ENCODE measurements at places on chromosomes 16 and 17.

GRCh38 chr16:88505405-88506082, 52.5 kb downstream of the ZFPM1 start:
- DNase-seq, result no peak

DNA sequence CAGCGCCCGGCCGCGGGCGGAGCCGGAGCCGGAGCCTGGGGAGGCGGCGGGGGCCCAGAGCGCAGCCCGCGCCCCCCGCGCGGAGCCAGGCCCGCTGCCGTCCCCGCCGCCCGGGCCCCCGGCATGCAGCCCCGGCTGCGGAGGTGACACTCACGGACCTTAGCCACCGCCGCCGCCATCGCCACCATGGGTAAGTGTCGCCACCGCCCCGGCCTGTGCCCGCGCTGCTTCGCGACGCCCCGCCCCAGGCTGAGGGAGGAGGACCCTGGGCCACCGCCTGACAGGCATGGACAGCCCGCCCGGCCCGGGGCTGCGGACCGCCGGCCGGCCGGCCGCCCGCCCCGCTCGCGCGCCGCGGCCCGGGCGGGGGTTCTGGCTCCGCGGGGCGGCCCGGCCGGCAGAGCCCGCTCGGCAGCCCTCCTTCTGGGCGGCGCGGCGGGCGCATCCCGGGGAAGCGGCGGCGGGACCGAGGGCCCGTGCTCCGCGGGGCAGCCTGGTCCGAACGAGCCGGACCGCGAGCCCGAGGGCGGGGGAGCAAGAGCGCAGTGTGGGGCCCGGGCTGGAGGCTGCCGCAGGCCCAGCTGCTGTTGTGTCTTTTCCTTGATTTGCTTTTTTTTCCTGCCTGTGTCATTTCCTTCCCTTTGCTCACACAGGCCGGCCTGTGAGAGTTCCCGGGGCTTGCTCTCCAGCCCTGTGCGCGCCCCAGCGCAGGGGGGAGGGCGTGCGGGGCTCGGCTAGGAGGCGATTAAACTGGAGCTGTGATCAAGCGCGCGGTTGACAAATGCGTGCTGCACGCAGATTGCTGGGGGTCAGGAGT, 565 bp downstream of the MAP3K3 start:
- peak; percentile 59 for DNase-seq

DNA sequence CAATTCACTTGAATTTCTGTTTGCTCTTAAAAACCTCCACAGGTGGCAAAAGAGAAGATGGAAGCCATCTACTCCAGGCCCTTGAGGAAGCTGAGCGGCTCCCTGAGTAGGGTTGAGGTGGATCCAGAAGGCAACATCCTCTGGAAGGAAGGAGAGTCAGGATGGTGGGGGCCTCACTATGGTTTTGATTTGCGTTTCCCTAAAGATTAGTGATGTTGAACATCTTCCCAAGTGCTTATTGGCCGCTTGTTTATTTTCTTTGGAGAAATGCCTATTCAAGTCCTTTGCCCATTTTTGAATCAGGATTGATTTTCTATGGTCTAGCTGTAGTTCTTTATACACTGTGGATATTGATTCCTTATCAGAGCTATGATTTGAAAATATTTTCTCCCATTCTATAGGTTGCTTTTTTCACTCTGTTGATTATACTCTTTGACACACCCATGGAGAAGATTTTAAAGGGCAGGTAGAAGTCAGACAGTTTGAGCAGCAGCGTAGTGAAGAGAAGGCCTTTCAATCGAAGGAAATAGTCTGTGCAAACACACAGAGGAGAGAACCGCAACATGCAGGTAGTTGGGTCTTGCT, 58.6 kb downstream of the WSB1 start:
- no peak for DNase-seq

DNA sequence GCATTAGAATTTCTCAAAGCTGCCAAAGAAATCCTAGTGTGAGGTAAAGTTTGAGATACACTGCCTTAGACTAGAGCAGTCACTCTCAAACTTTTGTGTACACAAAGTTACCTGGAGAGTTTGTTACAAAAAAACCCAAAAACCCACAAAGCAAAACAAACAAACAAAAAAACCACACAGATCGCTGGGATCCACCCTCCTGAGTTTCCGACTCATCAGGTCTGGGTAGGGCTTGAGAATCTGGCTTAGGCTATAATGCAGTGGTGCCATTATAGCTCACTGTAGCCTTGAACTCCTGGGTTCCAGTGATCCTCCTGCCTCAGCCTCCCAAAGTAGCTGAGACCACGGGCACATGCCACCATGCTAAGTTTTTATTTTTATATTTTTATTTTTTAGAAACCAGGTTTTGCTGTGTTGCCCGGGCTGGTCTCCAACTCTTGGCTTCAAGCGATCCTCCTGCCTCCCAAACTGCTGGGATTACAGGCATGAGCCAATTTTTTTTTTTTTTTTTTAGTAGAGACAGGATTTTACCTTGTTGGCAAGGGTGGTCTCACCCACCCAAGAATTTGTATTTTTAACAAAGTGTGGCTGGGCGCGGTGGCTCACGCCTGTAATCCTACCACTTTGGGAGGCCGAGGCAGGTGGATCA, 22.3 kb upstream of the SMG1 start:
- no peak for DNase-seq

GRCh38 chr16:11674001-11674817, 6.0 kb downstream of the SNN start:
- no peak for DNase-seq

DNA sequence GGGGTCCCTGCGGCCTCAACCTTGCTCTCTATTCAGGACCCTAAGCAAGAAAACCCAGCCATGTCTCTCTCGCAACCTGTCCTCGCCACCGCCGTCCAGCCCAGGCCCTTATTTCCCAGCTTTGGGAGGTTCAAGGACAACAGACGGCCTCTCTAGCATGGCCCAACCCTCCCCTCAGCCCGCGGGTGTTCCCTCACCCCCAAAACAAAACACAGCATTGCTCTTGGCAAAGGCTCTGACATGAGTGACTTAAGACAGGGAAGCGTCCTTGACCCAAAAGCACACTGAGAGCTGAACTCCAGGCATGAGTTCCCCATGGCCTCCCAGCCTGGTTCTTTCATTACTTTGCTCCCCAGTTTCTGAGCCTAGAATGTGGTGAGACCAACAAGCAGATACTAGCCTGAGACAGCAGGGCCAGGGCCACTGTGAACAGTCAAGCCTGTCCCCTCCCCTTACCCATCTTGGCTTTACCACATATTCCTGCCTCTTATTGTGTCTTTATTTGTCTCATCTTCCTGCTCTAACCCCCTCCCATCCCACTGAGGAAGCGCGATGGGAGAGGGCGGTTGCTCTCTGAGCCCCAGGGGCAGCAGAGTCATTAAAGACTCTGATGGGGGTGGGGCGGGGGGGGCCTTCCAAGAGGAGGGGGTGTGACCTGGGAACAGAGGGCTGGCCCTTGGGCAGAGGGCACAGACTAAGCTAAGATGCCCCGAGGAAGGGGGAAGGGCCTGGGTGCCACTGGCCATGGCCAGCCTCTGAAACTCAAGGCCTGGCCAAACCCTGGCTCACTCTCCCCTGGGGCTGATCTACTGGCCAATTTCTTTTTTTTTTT, 11.8 kb downstream of the SREBF1 start:
- no peak for DNase-seq

- DNase-seq, result no peak
These were observed 22.6 kb downstream of the NACA2 start for GRCh38 chr17:61568219-61569072.

DNA sequence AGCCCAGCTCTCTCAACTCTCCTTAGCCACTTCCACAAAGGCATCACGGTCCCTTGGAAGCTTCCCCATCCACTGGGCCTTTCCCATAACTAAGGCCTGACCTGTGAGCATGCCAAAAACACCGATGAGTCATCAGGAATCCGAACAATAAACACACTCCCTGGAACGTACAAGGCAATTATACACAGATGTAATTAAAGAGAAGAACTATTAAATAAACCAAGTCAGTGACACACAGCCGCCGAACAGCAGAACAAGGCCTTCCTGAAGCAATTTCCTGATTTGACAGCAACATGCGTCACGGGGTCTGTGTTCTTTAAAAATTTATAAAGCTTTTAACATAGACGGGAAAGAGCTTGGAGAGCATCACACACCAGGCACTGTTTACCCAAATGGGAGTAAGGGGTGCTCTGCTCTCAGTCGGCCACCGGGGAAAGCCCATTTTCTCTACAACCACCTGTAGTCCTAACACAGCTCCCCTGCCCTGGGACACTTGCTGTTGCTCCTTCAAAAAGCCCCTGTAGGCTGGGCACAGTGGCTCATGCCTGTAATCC, 29.4 kb downstream of the COG7 start:
- DNase-seq, result peak; percentile 95

- no peak for DNase-seq
These were observed 40.0 kb downstream of the GRB7 start for GRCh38 chr17:39777534-39778365.

GRCh38 chr16:53266156-53266555, 168.1 kb upstream of the RBL2 start:
- DNase-seq, result no peak

GRCh38 chr16:4572715-4573114, 16.6 kb downstream of the C16orf96 start:
- DNase-seq, result no peak

DNA sequence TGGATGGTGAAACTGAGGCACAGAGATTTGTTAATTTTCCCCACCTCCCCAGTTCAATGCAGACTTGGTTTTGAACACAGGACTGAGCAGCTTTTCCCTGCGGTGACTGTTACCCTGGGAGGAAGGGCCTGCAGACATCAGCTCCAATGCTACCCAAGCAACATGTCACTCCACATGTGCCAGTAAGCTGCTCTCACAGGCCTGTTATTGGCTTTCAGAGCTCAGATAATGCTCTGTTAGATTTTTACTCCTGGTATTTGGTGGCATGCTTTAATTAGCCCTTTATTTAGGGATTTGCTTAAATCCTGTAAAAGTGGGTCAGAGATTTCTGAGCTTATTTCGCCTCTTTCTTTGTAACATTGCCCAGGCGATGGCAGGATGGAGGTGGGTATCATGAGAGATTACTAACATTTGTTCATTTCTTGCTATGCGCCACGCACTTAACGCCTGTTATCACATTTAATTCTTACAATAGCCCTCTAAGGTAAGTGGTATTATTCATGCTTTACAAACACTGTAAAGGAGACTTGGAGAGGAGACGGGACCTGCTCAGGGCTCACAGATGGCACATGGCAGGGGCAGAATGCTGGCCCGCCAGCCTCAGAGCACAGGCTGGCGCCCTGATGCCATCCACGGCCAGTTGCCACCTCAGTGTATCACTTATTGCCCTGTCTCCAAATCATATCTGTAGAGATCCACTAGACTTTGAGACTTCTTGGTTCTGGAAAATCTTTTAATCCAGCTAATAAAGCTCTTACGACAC, 84.0 kb upstream of the CACNG5 start:
- no peak for DNase-seq

GRCh38 chr17:32553168-32553567, 66.4 kb downstream of the CDK5R1 start:
- no peak for DNase-seq

DNA sequence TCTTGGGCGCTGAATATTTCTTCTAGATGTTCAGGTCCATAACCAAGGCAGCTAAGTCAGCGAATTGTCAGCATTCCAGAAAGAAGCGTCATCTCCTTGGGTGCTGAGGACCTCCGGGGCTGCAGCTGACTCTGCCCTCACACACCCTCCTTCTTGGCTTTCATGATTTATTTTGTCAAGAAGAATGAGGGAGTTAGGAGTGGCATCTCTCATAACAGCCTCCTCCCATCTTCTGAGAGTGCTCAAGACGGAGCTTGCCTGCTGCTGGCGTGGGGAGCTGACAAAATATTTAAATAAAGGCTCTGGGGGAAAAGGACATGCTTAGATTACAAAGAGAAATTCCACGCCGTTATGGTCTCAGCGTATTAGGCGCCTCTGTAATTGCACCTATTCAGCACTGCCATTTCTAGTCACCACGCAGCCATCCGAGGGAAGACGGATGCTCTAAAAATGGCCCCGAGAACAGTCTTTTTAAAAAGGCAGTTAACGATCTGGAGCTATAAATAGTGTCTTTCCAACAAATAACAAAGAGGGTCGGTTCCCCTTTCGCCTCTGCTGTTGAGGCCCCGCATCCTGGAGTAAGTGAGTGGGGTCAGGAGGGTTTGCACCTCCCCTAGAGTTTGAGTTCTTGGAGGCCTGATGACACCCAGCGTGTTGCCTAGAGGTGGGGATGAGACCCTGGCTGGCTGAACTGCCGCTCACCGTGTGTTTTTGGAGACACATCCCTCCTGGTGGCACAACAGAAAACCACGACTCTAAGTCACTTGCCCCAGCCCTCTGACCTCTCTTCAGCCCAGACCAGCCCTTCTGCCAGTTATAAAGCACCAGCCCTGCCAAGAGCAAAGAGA, 187.0 kb downstream of the CCDC182 start:
- DNase-seq, result peak; percentile 83

DNA sequence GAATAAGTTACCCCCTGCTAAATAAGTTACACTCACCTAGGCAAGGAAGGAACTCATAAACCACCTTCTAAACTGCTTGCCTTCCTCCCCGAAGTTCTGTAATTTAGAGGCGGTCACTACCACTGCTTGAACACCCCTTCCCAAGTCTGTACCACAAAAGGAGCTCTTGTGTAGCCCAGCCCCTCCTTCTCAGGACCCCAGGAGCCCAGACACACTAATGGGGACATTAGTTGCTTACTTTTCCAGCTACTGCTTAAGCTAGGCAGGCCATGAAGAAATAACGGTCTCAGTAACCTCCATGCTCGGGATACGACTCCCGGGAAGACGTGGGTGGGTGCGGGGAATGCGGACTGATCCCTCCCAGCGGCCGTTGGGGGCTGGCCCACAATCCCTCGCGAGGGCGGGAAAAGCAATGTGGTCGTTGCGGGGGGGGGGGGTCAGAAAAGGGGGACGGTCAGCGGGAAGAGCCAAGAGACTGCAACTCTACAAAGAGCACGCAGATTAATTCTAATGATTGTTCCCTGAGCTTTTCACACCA, at the start of gene TEX14:
TSS of gene TEX14 (minus strand) at position 345 of the 538 bp plus-strand sequence. CDS start 40,044 bp downstream, outside the sequence.
- no peak for DNase-seq

GRCh38 chr16:31409433-31409832, 16.3 kb downstream of the ITGAD start:
- no peak for DNase-seq

GRCh38 chr16:70294385-70295025, 4.5 kb upstream of the DDX19B start:
- DNase-seq, result no peak

GRCh38 chr17:38415250-38416194, 12.7 kb upstream of the ARHGAP23 start:
- DNase-seq, result peak; percentile 60

- DNase-seq, result no peak
These were observed 4.7 kb upstream of the SLC13A2 start for GRCh38 chr17:28468781-28469180.

GRCh38 chr17:64261417-64262145, 1.5 kb downstream of the TEX2 start:
- no peak for DNase-seq

- DNase-seq, result no peak
These were observed 14.9 kb downstream of the SNF8 start for GRCh38 chr17:48929812-48930165.
